ENCODE measurements at places on chromosomes 5 and 9. TPM values are rescaled to one million over a fixed set of nuclear protein-coding genes. Genes with fewer than 3 reads are reported as not detected.

DNA sequence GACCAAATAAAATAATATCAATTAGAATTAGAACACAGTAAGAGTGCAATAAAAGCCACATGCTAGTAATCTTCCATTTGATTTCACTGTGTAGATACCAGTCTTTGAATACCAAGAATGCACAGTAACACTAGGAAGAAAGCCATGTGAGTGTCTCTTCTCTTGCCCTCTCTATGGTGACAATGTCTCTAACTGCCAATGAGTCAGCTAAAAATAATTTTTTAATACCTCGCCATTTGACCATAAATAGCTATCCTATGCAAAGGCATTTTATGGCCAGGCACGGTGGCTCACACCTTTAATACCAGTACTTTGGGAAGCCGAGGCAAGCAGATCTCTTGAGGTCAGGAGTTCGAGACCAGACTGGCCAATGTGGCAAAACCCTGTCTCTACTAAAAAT lies 30.6 kb downstream of the EDIL3 start:
- DNase-seq: no peak

GRCh38 chr5:167785901-167786300 lies 505.5 kb upstream of the WWC1 start:
- no peak for DNase-seq

DNA sequence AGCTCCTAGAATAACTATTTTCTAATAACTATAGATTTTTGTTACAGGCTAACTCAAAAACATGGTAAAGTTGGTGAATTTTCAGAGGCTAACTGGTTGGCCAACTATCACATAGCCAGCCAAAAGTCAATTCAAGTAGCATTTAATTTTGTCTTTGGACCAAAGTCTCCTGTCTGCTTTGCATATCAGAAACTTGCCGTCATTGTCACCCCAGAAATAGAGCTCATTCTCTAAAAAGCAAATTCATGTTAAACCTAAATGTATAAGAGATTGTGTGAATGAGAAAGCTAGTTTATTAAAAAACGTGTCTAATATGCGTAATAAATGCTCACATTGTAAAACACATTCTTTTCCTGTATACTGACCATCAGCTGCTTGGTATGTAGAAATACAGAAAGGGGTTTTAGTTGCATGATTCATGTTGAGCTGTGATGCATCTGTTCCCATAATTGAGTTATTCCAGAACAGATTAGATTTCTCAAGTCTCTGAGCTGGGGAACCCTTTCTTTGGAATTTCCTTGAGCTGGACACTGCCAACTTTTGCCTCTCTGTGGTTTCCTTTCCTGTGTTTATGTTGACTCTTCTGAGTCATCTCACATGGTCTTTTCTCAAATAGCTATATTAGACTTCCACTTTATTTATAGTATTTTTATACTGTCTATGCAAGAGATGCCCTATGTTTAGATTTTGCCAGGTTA lies 7.3 kb downstream of the SRFBP1 start:
- DNase-seq: no peak

SPATA31E1 gene
- 0.09 TPM for total RNA-seq

SCGB3A2 gene
- total RNA-seq: 0.49 TPM

PNPLA7 gene
- total RNA-seq: 5.7 TPM

- no peak for DNase-seq
Observed at GRCh38 chr5:17196697-17197096, 20.7 kb upstream of the BASP1 start.

GRCh38 chr9:134962065-134962972 lies 44.6 kb upstream of the FCN1 start:
- DNase-seq: no peak

GRCh38 chr5:86038566-86038965 lies 579.2 kb upstream of the COX7C start:
- DNase-seq: no peak

GRCh38 chr9:89661956-89662717 lies 57.3 kb downstream of the GADD45G start:
- DNase-seq: peak; percentile 97

GRCh38 chr9:4937446-4937845 lies 47.6 kb upstream of the JAK2 start:
- DNase-seq: no peak

DNA sequence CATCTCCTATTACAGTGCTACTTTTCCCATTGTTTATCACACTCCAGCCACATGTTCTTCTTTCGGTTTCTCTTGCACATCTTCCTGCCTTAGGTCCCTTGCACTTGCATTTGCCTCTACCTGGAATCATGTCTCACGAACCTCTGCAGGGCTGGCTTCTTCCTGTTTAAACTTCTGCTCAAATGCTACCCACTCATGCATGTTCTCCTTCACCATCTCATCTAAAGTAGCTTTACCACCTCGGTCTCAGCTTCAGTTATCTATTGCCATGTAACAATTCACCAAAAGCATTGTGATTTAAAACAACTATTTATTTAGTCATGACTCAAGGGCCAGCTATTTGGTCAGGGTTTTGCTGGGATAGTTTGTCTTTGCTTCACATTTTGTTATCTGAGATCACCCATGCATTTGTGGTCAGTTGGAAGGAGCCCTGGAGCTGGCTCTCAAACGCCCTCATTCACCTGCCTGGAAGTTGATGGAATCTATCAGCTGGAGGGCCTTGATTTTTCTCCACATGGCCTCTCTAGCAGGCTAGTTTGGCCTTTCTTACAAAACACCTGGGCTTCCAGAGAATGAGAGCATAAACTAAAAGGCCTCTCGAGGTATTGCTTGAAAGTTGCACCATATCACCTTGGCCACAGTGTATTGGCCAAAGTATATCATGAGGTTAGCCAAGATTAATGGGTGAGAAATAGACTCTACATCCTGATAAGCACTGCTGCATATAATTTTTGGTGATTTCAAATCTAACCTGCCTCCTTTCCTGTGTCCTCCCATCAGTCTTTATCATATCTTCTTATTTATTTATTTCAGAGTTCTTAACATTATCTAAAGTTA lies 21.4 kb downstream of the SPINK1 start:
- DNase-seq: no peak

DNA sequence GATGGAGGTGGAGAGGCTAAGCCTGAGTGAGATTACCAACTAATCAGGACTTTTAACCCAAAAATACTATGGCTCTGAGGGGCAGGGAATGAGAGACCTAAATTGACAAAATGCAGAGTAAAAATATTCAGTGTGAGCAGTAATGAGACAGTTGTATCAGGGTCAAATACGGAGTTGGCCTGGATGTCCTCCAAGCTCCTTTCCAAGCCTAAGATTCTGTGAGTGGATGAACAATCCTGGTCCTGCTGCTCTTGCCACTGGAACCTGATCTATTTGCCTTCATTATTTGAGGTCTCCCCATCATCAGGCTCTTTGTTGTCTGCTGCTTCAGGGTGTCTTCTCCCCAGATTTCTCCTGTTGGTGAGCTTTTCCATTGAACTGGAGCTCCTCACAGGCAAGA lies 1.1 kb downstream of the PDCD1LG2 start:
- DNase-seq: no peak

- no peak for DNase-seq
Observed at GRCh38 chr5:171369056-171369455, 18.6 kb upstream of the NPM1 start.

ITK gene
- not detected for total RNA-seq

TRMT10B gene
- 11.0 TPM for total RNA-seq

DBH gene
- not detected for total RNA-seq

MRPS2 gene
- 46.0 TPM for total RNA-seq

- DNase-seq: no peak
Observed at GRCh38 chr5:153546566-153546965, 56.1 kb downstream of the GRIA1 start.

- no peak for DNase-seq
Observed at GRCh38 chr5:50724262-50724661, 57.8 kb downstream of the PARP8 start.

DNA sequence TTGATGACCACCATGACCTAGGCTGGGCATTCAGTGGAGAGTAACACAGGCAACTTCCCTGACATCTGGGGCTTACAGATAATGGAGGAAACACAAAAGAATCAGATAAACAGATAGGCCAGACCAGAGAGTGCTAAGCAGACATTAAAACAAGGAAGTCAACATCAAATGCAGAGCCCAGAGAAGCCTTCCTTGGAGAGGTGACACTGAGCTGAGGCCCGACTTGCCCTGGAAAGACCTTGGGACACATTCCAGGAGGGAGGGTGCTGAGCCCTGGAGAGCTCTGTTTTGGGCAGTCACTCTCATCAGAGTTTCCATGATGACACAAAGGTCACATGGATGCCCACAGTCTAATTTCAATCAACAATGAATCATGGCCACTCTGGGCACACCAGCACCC lies 31.9 kb upstream of the C5orf58 start:
- DNase-seq: no peak

DNA sequence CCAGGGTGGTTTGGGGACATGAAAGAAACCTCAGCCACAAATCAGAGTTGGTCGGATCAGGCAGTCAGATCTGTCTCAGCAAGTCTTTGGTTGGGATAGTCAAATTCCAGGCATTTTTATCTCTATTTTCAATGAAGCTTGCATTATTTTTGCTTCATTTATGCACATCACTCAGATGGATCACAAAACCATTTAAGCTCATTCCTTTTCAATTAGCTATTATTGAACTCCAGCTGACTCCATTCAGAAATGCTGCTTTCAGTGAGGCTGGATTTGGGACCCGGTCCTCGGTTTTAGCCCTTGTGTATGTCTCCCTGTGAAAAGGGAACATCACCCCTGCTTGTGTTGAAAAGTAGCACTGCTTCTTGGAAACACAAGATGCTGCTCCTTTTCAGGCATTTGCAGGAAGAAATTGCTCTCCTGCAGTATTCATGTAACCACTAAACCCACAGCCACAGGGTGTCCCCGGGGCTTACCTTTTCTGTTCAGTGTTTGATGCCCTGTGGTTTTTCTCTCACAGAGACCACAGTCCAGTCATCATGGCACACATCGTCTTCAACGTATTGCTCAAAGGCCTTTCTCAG lies 232.9 kb downstream of the NFIB start:
- DNase-seq: no peak

GRCh38 chr5:73214996-73215395 lies 42.0 kb downstream of the TMEM174 start:
- DNase-seq: no peak

PCDHB11 gene
- total RNA-seq: 6.4 TPM

GRCh38 chr9:135701959-135702721 lies at the start of gene KCNT1:
Gene KCNT1 (plus strand): TSS chr9:135702185. CDS start chr9:135702259, 74 bp downstream.
- DNase-seq: peak; percentile 64

IFNE gene
- total RNA-seq: 2.0 TPM

GRCh38 chr5:178373711-178374110 lies 141.1 kb upstream of the PHYKPL start:
- no peak for DNase-seq
